ENCODE measurements at places on chromosomes 2 and 18. TPM values are rescaled to one million over a fixed set of nuclear protein-coding genes. Genes with fewer than 3 reads are reported as not detected.

Gene HOXD12
- not detected for total RNA-seq

Gene EML6
- total RNA-seq = 0.73 TPM

Gene SCYGR2
- total RNA-seq = not detected

Gene TGFA
- 15.6 TPM for total RNA-seq

Gene FAM110C
- total RNA-seq = 5.5 TPM

Gene GALNT3
- total RNA-seq = 37.7 TPM

Gene EMILIN1
- total RNA-seq = 161 TPM

Gene NAT8
- total RNA-seq = not detected

Gene KIF5C
- total RNA-seq = 0.96 TPM

Gene SNORC
- total RNA-seq = 2.2 TPM

Gene MRO
- total RNA-seq = 0.58 TPM

Gene SEMA4F
- 23.8 TPM for total RNA-seq

Gene UGT1A3
- not detected for total RNA-seq

Gene PKDCC
- 68.2 TPM for total RNA-seq

Gene PLCD4
- 0.89 TPM for total RNA-seq
